ENCODE measurements at places on chromosomes 5 and 9.

DNA sequence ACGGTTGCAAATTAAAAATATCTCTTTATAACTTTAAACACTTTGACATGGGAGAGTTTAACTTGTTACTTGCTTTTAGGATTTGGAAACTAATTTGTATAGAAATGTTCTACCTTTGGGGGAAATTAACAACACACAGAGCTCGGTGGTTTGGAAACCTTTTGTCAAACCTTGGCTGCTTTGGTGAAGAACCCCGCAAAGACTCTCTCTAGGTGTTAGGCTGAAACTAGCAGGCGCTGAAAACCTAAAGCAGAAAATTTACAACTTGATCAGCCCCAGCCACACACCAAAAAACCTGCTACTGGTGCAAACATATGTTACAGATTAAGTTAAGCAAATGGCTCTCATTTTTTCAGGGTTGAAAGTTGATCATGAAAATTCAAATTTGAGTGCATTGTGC is 25.8 kb downstream of the NR2F1 start:
- no peaks in the 10 kb centered on the region for H3K27me3 ChIP-seq
- peaks cover 30% of the 10 kb centered on the region for H3K4me1 ChIP-seq
- H3K27ac ChIP-seq = no peak overlapping the region
- H3K4me3 ChIP-seq = no peak overlapping the region

DNA sequence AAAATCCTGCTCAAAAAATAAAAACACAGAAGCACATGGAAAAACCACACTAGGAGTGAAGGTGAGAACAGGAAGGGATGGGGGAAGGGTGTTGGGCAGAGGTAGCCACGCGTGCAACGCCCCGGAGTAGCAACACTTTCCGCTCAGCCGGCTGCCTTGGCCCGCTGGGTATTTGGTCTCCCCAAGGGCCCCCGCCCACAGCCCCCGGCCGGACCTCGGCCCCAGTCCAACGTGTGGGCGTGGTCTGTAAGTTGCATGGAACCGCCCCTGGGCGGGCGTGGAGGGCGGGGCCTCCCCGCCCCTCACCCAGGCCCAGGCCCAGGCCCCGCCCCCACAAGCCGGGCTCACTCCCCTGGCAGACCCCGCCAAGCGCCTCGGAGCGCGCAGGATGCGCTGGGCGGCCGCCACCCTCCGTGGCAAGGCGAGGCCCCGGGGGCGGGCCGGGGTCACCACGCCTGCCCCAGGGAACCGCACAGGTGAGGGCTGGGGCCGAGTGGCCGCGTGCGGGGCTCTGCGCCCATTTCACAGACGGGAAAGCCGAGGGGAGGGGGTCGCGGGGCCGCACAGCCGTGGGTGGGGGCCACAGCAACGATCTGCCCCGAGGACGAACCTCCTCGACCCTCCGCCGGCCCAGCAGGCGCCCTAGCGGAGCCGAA is at the start of gene SUSD3:
TSS of gene SUSD3 (plus strand) at position 347 of the 656 bp plus-strand sequence. CDS start at position 389, 42 bp downstream.
- no peaks in the 10 kb centered on the region for H3K27me3 ChIP-seq
- peaks cover 66% of the 10 kb centered on the region for H3K4me1 ChIP-seq
- peak; percentile 36 for DNase-seq
- peak within 1 kb of the TSS; percentile 85 for H3K4me3 ChIP-seq
- H3K36me3 ChIP-seq = peaks cover 11% of the 10 kb centered on the region
- H3K27ac ChIP-seq = peak within 1 kb of the TSS; percentile 90

- H3K4me1 ChIP-seq = no peaks in the 10 kb centered on the region
- H3K4me3 ChIP-seq = no peak overlapping the region
- no peak overlapping the region for H3K27ac ChIP-seq
Observed at GRCh38 chr9:96460882-96461281, 10.9 kb downstream of the HABP4 start.

GRCh38 chr9:129111528-129112151 is 425 bp downstream of the PTPA start:
- H3K4me3 ChIP-seq = peak overlapping the region; percentile 85
- H3K36me3 ChIP-seq = peaks cover 8% of the 10 kb centered on the region
- peaks cover 23% of the 10 kb centered on the region for H3K4me1 ChIP-seq
- H3K27me3 ChIP-seq = no peaks in the 10 kb centered on the region

DNA sequence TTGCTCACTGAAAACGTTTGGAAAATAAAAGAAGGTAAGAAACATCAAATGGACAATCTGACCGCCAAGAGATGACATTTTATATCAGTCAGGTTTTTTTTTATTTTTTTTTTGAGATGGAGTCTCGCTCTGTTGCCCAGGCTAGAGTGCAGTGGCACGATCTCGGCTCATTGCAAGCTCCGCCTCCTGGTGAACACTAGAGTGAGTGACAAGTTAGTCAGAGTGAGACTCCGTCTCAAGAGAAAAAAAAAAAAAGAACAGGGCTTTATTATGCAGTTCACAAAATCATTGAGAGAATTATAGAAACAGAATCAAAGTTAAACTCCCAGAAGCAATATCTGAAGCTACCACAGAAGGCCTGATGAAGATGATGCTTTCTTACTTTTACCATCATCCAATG is 70.1 kb downstream of the DTWD2 start:
- DNase-seq = no peak
- H3K27me3 ChIP-seq = no peaks in the 10 kb centered on the region
- H3K36me3 ChIP-seq = no peaks in the 10 kb centered on the region
- no peaks in the 10 kb centered on the region for H3K4me1 ChIP-seq

- H3K27ac ChIP-seq = no peak overlapping the region
- H3K36me3 ChIP-seq = peaks cover 2% of the 10 kb centered on the region
- no peak for DNase-seq
- H3K4me3 ChIP-seq = no peak overlapping the region
- no peaks in the 10 kb centered on the region for H3K27me3 ChIP-seq
Observed at GRCh38 chr9:117184173-117184572, 230.7 kb downstream of the ASTN2 start.

DNA sequence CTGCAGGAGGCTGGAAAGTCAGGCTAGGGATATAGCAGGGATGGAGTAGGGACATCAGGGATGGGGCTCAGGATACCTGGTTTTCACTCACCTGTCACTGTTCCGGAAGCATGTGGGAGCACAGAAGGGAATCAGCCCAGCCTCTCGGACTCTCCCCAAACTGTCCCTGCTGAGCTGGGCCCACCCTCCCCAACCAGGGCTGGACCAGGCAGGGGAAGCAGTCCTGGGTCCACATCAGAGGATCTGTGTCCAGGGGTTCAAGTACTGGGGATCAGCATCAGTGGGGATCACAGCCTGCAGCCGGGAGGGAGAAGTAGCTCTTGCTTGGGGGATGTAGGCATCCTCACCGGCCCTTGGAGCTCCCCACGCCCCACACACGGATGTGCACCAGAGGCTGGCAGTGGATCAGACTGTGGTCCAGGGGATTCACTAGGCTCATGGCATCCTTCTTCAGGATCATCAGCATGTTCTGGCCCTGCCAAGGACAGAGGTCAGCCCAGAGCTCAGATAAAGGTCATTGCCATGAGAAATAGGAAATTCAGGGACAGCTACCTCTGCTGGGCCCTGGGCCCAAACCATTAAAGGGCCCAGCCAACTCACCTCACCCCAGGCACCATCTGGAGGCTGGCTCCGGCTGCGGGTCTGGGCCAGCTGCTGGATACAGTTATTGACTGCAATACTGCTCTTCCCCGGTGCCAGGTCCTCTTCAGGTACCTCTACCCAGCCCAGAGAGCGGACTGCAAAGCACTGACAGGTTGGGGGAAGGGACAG is 2.5 kb downstream of the APBB3 start:
- peak overlapping the region; percentile 88 for H3K4me3 ChIP-seq
- peaks cover 24% of the 10 kb centered on the region for H3K36me3 ChIP-seq
- no peaks in the 10 kb centered on the region for H3K27me3 ChIP-seq
- no peak for DNase-seq
- peaks cover 44% of the 10 kb centered on the region for H3K4me1 ChIP-seq

DNA sequence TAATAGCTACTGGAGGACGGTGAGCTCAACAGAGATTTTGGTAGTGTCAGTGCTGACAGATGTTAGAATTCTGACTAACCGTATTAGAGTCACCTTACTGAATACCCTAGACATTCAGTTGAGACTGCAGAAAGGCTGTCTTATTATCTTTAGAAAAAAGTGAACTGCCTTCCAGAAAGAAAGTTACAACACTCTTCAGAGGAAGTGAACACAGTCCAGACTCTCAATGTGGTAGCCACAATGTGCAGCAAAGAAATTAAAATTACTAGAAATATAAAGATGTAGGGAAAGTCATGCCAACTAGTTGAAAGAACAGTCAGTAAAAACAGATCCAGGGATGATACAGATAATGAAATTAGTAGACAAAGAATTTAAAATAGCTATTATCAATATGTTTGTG is 47.1 kb upstream of the COL15A1 start:
- DNase-seq = no peak
- H3K4me1 ChIP-seq = no peaks in the 10 kb centered on the region
- peaks cover 1% of the 10 kb centered on the region for H3K36me3 ChIP-seq
- no peak overlapping the region for H3K27ac ChIP-seq

GRCh38 chr5:139985733-139986132 is 57.4 kb downstream of the NRG2 start:
- no peak for DNase-seq
- H3K27me3 ChIP-seq = peaks cover 47% of the 10 kb centered on the region
- no peaks in the 10 kb centered on the region for H3K4me1 ChIP-seq
- H3K36me3 ChIP-seq = peaks cover 2% of the 10 kb centered on the region

DNA sequence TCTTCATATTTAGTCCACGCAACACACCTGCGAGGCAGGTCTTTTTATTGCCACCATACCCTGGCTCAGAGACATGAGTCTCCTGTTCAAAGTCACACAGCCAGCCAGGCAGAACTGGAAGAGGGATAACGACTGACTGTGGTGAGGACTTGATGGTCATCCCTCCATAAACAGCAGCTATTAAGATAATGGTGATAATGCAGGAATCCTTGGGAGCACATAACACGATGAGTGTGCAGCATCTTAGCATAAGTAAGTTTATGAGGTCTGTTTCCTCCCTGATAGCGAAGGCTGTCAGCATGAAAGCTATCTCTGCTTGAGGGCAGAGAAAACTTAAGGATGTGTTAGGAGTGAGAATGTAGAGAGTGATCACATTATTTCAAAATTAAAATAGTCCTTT is 30.9 kb downstream of the KCTD16 start:
- H3K27me3 ChIP-seq = peaks cover 80% of the 10 kb centered on the region
- H3K36me3 ChIP-seq = no peaks in the 10 kb centered on the region
- no peak for DNase-seq
- H3K4me3 ChIP-seq = no peak overlapping the region

- H3K36me3 ChIP-seq = no peaks in the 10 kb centered on the region
- peaks cover 89% of the 10 kb centered on the region for H3K27me3 ChIP-seq
- no peak within 1 kb of the TSS for H3K4me3 ChIP-seq
- no peak for DNase-seq
Observed at GRCh38 chr5:141208478-141208877, at the start of gene PCDHB12. Gene PCDHB12, plus strand, starts transcription at chr5:141208719. Its CDS starts 189 bp downstream, at chr5:141208908.

DNA sequence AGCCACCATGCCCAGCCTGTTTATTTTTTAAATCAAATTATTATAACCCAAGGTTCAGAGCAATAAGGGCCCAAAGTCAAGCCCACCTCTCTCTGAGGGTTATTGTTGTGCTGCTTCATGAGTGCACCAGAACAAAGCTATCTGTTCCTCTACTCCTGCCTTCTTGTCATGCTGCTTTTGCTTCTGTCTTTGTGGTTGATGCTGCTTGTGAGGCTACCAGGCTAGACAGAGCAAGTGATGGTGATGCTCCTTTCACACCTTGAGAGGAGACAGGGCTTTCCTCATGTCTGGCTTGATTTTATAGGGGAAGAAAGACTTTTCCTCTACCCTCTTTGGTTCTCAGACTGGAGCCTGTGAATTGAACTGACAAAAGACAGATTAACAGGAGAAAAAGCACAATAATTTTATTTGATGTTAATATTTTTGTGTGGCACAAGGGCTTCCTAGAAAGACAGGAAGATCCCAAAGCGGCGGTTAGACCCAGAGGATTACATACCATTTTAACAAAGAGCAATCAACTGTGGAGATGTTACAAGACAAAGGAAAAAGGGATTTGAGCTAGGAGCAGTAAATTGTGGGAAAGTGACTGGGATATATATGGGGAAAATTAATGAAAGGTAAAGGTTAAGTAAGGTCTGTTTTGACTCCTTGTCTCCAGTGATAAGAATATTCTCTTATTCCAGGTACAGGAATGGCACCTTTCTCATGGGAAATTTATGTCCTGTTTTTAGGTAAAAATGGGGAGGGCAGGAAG is 4.4 kb upstream of the CD180 start:
- peak overlapping the region; percentile 77 for H3K27ac ChIP-seq
- H3K36me3 ChIP-seq = peaks cover 3% of the 10 kb centered on the region
- H3K27me3 ChIP-seq = no peaks in the 10 kb centered on the region
- peaks cover 43% of the 10 kb centered on the region for H3K4me1 ChIP-seq
- no peak for DNase-seq

DNA sequence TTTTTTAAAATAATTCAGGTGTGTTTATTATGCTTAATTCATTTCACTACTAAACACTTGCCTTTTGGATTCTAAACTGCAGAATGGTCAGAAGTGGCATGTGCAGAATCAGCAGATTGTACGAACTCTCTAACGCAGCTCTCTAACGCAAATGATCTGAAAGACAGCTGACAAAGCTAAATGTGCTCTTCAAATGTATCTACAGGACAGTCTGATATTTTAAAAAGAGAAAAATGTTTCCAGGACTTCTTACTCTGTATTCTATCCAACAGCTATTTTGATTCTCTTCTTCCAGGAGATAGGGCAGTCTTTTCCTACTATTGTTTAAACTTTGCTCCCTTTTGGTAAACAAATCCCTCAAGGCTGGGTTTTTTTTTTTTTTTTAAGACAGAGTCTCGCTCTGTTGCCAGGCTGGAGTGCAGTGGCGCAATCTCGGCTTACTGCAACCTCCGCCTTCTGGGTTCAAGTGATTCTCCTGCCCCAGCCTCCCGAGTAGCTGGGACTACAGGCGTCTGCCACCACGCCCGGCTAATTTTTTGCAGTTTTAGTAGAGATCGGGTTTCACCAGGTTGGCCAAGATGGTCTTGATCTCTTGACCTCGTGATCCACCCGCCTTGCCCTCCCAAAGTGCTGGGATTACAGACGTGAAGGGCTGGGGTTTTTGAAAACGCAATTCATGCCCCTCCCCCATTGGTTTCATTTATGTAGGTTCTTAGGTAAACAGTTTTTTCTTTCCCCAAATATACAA is 1.2 kb downstream of the NMRK1 start:
- H3K4me3 ChIP-seq = peak overlapping the region; percentile 99
- H3K27me3 ChIP-seq = no peaks in the 10 kb centered on the region
- DNase-seq = no peak
- peaks cover 19% of the 10 kb centered on the region for H3K36me3 ChIP-seq

DNA sequence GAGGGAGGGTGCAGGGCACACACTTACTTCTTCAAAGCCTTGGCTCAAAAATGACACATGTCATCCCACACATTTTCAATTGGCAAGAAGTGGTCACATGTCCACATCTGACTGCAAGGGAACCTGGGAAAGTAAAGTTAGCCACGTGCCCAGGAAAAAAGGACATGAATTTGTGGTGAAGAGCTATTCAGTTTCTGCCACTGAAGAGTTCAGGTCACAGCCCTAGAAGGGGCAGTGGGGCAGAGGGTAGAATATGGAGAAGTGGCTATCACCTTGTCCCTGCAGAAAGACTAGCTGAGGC is 1.9 kb upstream of the RGS14 start:
- peak overlapping the region; percentile 90 for H3K27ac ChIP-seq
- peaks cover 28% of the 10 kb centered on the region for H3K36me3 ChIP-seq
- DNase-seq = no peak
- H3K27me3 ChIP-seq = no peaks in the 10 kb centered on the region

All from central memory CD8-positive, alpha-beta T cell (primary cell).